NCI-H2081 (cell line): ENCODE measurements at places on chromosomes 4 and X.

DNA sequence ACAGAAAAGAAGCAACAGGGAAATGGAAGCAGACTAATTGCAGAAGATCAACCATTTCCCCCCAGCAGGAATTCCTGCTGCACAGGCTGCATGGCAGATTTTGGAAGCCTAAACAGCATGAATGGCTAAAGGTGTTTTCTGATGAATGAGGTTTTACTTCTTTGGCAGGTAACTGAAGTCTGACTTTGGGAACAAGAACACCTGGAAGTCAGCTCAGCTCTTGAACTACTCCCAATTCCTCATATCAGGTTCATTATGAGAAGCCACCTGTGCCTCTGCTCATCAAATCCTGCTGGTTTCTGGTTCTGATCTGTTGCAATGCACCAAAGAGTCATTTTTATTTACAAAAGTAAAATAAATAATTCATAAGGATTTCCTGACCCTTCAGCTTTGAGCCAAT is 139.0 kb downstream of the COL25A1 start:
- no peak for DNase-seq

DNA sequence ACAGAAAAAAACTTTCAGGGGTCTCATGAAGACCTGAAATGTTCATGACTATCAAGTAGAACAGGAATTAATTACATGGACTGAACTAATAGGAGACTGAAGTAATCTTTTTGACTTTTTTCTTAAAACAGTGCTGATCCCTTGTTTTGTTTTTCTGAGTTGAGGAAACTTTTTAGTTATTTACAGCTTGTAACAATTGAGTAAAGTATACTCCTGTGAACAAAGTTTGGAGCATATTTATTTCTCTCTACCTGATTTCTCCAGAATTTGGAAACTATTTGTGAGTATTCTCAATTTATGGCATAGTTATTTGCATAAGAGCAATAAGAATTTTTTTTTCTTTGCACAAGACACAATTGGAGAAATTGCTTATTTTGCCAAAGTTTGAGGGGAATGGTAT is 64.8 kb downstream of the PCDH18 start:
- no peak for DNase-seq

GRCh38 chr4:83318666-83319065 is 16.0 kb downstream of the HPSE start:
- no peak for DNase-seq

DNA sequence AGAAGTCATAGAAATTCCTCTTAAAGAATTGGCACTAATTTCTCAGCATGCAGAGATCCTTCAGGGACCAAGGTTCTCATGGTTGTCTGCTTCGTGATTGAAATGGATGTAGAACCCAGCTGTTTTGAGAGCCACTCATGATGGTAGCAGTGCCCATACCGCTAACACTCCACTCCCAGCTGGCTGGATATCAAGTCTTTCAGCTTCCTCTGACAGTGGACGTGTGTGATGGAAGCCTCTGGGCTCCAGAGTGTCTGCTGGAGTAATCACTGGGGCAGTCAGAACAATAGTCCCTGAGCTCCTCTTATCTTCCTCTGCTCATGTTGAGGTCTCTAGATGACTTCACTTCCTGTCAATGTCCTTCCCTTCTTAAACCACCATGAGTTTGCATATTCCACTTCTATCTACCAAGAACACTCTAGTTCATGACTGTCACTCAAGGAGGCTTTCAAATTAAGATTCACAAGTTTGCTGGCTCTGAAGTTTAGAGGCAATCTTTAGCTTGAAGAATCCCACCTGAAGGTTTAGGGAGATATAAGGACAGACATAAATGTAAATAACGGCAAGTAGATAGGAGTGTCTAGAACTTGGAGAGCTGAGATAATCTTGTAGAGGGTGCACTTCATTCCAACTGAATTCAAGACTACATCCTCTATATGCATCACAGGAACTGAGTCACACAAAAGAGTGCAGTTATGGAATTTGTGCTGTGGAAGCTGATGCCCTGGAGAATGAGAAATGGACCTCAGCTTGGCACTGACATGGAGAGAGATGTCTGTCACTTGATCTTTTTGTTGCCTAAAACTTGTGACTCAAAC is 64.5 kb upstream of the WDR1 start:
- DNase-seq = no peak

DNA sequence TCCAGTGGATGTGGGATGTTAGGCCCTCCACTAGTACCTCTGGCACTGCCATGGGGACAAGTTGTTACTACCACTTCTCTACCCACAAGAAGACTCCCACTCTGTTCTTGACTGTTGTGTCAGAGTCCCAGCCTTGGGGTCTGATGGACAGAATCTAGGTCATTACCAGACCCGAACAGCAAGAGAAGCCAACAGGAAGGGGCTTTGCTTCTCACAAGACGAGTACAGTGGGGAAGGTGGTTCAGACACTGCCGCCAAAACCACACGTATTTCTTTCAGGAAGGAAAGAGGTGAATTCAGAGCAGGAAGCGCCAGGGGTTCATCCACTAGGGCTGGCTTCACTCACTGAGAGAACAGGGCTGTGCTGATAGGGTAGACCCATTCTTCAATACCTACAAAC is 161.3 kb upstream of the KIT start:
- DNase-seq = no peak
